Endothelial cell of umbilical vein (primary cell): ENCODE measurements at places on chromosomes 2 and 18.

DNA sequence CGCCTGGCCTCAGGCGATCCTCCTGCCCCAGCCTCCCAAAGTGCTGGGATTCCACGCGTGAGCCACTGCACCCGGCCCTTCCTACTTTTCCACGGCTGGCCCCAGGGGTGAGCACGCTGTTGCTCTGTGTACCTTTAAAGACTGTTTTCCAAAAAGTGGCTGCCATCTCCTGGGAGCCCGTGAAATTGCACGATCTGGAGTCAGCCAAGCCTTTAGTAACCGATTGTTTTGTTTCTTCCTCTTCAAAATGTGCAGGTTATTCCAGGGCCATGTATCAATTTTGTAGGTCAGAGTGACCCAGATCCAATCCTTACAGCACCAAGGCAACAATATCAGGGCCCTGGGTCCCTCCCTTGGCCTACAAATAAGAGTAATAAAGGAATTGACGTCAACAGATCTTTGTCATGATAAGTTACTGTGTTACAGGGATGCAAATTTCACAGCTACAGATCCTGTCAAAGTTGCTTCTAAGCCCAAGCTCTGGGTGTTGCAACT is 135.6 kb upstream of the ZNF236 start:
- peak; percentile 47 for DNase-seq

GRCh38 chr2:214649440-214650205 is 159.9 kb downstream of the BARD1 start:
- DNase-seq: no peak

GRCh38 chr2:69572641-69573040 is 70.9 kb downstream of the AAK1 start:
- DNase-seq: peak; percentile 16

DNA sequence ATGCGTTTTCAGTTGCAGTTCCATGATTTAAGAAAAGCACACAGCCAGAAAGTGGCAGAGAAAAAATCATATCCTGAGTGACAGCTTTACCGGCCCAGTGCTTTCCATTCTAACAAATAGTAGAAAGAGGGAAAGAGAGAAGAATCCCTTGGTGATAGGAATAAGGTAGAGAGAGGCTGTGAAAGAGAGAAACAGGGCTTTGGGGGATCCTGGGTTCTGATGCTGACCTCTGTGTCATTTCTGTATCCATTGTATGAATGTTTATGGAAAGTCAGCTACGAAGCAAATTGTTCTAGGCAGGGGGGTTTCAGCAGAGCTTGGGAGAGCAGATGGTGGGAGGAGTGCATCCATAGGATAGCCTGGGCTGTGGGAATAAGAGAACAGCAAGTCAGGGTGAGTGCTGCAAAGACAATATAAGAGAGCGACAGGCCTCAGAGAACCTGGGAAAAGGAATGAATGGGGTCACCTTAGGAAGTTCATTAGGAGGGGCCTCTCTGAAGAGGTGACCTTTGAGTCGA is 203.4 kb upstream of the TNP1 start:
- DNase-seq: no peak

DNA sequence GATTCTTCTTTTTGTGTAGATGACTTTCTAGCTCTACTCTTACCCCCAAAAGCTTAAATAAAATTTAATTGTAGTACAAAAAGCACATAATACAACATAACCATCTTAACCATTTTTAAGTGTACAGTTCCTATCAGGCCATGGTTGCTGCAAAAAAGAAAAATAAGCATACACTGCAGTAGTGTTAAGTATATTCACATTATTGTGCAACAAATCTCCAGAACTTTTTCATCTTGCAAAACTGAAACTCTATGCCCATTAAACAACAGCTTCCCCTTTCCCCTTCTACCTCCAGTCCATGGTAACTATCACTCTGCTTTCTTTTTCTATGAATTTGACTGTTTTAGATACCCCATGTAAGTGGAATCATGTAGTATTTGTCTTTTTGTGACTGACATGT is 18.1 kb downstream of the PPM1B start:
- DNase-seq: no peak

DNA sequence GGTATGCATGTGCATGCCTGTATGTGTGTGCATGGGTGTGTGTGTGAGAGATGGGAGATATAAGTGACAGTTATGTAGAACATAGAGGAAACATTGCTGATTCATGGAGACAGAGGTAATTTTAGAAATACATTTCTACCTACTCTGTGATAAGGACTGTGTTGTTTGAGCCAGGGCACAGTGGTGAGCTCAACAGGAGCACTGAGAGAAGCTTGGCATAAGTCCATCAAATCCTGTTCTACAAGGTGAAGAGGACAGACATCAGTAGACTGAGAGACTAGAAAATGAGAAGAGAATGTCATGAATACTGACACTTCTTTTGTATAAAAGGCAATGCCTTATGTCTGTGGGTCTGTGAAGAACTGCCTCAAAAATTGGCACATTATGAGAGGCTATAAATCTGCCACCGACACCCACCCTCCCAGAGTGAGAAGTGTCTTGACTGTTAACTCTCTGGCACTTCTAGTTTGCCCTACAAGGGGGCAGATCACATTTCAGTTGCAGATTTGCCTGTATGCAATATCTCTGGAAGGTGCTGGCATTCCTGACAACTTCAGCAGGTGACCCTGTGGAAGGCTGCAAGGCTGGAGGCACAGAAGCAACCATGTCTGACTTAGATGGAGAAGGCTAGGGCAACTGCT is 962.3 kb upstream of the NRXN1 start:
- DNase-seq: no peak

DNA sequence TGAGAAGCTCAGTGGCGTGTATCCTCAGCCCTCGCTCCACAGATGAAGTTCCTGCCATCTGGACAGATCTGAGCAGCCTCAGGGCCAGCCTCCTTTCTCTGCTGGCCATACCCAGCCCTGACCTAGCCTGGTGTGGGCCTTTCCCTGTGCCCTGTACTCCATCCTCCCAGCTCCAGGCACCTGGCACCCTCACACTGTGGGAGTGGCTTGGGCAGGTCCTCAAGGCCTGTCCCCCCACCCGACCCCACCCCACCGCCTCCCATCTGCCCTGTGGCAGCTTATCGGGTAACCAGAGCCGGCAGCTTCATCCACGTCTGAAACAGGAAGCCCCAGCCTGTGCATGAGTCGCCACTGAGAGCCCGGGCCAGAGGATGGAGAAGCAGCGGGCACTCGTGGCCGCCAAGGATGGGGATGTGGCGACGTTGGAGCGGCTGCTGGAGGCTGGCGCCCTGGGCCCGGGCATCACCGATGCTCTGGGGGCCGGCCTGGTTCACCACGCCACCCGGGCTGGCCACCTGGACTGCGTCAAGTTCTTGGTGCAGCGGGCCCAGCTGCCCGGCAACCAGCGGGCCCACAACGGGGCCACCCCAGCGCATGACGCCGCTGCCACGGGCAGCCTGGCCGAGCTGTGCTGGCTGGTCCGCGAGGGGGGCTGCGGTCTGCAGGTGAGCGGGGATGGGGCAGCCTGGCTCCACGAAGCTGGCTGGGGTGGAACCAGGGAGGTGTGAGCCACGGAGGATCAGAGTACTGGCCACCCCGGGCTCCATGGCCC is at the start of gene ESPNL:
Gene ESPNL, plus strand, starts transcription at position 292 of the 772 bp plus-strand sequence. Its CDS starts 80 bp downstream, at position 372.
- DNase-seq: no peak
